ENCODE measurements at places on chromosomes 5 and 9.

DNA sequence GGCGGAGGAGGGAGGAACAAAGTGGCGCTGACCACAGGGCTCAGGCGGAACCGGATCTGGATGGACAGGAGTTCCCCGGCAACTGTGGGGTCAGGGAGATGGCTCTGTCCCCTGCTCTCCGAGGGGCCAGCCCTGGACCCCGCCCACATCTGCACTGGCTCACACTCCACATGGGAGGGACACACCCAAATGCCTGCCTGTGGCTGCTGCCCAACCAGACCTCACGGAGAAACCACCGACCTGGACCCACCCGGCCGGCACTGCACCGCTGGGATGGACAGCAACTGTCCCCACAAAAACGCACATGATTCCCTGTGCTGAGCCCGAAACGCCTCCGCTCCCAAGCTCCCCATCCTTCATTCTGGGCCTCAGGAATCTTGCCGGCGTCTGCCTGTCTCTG is 4.8 kb downstream of the CCDC187 start:
- DNase-seq: no peak

GRCh38 chr9:126548312-126548711 is 65.4 kb upstream of the LMX1B start:
- no peak for DNase-seq

DNA sequence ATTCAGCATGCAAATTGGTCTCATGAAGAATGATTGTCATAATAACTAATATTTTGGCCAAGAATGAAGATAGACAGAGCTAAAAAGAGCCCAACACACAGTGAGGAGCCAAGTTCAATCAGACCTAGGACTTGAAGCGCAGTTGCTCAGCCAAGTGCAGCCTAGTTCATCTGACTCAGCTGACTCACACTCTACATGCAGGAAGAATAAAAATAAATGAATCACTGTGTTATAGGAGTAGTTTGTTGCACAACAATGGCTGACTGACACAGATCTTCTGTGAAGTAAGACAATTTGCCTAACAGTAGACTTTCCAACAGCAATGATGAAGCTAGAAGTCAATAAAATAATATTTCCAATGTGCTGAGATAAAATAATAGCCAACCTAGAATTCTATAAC is 261.5 kb downstream of the CEMIP2 start:
- DNase-seq: no peak

DNA sequence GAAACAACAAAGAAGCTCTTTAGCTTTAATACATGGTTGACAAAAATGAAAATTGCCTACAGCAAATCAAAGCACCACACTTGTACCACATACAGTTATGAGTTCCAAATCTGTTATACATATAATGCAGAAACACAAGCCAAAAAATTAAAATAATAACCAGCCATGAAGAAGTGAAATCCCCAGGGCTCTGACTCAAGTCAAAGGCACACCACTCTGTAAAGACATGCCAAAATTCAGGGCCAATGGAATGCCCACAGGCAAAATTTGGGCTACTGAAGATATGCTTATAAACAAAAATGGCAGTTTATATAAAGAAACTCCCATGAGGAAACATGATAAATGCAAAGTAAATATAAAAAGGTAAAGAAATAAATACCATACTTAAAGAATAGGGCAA is 29.0 kb downstream of the THBS4 start:
- no peak for DNase-seq

DNA sequence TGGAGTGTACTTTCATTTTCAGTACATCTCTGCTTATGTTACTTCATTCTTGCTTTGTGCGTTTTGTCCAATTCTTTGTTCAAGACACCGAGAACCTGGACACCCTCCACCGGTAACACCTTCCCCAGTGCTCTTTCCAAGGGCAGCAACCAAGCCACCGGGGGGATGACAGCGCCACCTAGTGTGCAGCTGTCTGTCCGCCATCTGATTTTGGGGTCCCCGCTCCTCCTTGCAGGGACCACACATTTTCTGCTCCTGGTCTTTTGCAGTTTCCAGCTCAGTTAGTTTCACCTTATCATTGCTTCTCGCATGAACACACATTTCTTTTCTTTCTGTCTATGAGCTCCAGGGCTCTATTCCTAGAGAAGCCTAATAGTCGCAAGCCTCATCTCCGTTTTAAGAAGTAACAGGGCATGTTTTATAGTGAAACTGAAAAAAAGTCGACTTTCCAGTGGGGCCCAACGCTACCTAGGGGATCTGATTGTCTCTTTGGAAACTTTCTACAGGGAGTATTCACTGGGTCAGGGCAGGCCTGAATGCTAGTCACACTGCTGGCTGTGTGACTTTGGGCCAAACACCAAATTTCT is 152.1 kb downstream of the FSTL4 start:
- peak; percentile 21 for DNase-seq
